ENCODE measurements at places on chromosomes 5 and 9.

GRCh38 chr5:90613459-90613858 is 54.9 kb downstream of the ADGRV1 start:
- no peak for DNase-seq

DNA sequence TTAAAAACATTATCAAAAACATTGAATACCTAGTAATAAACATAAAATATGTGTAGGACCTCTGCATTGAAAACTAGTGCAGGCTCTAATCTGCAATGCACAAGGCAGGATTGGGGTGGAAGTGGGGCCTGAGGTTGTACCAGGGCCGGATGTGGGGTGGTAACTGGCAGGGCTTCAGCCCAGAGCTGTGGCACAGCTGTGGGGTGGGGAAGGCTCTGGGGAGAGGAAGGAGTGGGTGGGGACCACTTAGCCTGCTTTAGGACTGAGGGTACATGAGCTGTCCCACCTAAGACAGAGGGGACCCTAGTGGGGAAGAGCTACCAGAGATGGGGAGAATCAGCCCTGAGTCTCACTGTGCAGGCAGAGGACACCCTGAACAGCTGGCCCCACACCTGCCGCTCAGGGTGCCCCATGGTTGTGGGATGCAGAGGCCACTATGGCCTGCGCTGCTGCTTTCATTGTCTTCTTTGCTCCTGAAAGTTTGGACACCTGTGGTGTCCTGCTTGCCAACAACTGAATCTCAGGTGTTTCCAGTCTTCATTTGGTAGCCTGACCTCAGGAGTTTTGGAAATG is 311.4 kb downstream of the TLE4 start:
- DNase-seq: no peak

- no peak for DNase-seq
These were observed 1226.8 kb upstream of the NUDT12 start for GRCh38 chr5:104789366-104789765.

GRCh38 chr5:142215915-142216681 is 107.5 kb downstream of the NDFIP1 start:
- DNase-seq: no peak

GRCh38 chr5:32443145-32443540 is 1.4 kb downstream of the ZFR start:
- no peak for DNase-seq

DNA sequence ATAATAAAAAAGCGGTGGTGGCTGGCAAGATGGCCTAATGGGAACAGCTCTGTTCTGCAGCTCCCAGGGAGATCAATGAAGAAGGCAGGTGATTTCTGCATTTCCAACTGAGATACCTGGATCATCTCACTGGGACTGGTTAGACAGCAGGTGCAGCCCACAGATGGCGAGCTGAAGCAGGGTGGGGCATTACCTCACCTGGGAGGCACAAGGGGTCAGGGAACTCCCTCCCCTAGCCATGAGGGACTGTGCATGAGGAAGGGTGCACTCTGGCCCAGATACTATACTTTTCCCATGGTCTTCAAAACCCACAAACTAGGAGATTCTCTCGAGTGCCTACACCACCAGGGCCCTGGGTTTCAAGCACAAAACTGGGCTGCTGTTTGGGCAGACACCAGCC is 45.6 kb upstream of the PTGER4 start:
- DNase-seq: no peak

GRCh38 chr5:96817506-96817905 is 9.8 kb upstream of the ERAP1 start:
- no peak for DNase-seq

GRCh38 chr5:158450751-158451171 is 591.8 kb upstream of the CLINT1 start:
- no peak for DNase-seq

GRCh38 chr5:80474929-80475328 is 13.0 kb upstream of the FAM151B start:
- DNase-seq: no peak

- no peak for DNase-seq
These were observed 94.2 kb upstream of the MTAP start for GRCh38 chr9:21708260-21708711.

- DNase-seq: no peak
These were observed 579.7 kb downstream of the CCDC171 start for GRCh38 chr9:16132513-16132912.

GRCh38 chr5:82635561-82636288 is 357.6 kb upstream of the RPS23 start:
- peak; percentile 32 for DNase-seq

DNA sequence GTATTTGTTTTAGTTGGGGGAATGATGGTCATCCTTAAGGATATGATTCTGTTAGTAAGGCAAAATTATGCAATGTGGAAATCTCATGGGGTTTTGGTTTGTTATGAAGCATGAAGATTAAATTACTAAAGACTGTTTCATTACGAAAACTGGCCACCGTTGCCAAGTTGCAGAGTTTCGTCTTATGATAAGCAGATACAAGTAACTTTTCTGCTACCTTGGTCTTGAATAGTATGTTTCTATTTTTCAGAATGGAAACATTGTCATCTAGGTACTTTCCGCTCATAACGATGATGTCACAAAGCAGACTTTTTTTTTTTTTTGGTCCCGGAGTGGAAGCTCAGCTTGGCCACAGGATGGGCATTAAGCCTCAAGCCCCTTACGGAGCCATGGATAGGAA is 4.2 kb downstream of the CCNI2 start:
- no peak for DNase-seq

GRCh38 chr9:135480071-135480939 is 723 bp downstream of the PPP1R26 start:
- no peak for DNase-seq

DNA sequence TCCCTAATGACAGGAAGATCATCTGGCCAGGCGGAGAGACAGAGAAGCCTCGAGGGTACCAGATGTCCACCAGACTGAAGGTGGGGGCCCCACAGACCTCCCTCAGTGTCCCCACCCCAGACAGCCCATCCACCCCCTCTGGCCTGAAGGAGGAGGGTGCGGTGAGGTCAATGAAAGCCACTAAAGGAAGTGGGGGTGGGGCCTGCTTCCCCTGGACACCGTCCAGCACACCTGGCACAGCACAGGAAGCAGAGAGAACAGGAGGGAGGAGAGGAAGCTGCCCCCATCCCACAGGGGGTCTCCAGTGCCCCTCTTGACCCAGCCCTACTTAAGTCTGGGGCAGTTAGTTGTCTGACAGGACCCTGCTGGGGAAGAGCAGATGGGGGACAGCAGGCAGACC is 11.2 kb downstream of the LRRC26 start:
- DNase-seq: no peak

GRCh38 chr5:11064763-11065450 is 303.9 kb upstream of the DAP start:
- DNase-seq: no peak

- DNase-seq: no peak
These were observed 388 bp downstream of the ANKS6 start for GRCh38 chr9:98795970-98796363.

DNA sequence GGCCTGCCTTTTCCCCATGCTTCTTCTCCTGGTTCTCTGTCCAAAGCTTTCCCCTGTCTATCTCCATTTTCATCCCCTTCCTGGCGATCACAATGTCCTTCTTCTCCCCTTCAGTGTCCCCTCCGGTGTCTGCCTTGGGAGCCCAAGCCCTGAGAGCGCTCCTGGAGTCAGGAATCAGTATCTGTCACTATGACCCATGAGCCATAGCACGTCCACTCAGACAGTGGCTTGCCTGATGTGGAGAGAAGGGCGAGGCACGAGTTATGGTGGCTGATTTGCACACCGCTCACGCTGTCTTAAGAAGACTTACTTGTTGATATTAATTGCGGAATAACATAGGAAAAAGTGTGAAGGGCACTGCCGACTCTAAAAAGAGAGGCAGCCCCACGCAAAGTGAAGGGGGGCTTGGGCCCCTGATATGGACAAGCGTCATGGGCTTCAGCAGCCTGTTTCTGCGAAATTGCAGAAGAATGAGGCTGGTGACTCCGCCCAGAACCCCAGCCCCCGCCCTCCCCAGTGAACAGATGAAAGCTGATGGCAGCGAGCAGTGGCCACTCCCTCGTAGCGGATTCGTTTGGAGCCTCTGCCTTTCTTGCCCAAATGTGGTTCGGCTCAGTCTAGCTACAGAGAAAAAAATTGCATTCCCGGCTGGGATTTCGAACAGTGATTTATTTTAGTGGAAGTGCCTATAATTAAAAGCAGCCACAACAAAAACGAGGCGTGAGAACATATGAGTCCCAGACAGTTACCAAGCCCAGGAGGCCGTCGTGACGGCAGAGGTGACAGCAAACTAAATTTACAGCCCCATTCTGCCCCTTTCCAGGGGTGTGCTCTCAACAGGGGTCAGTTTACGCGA is 149.8 kb downstream of the ICE1 start:
- DNase-seq: no peak

DNA sequence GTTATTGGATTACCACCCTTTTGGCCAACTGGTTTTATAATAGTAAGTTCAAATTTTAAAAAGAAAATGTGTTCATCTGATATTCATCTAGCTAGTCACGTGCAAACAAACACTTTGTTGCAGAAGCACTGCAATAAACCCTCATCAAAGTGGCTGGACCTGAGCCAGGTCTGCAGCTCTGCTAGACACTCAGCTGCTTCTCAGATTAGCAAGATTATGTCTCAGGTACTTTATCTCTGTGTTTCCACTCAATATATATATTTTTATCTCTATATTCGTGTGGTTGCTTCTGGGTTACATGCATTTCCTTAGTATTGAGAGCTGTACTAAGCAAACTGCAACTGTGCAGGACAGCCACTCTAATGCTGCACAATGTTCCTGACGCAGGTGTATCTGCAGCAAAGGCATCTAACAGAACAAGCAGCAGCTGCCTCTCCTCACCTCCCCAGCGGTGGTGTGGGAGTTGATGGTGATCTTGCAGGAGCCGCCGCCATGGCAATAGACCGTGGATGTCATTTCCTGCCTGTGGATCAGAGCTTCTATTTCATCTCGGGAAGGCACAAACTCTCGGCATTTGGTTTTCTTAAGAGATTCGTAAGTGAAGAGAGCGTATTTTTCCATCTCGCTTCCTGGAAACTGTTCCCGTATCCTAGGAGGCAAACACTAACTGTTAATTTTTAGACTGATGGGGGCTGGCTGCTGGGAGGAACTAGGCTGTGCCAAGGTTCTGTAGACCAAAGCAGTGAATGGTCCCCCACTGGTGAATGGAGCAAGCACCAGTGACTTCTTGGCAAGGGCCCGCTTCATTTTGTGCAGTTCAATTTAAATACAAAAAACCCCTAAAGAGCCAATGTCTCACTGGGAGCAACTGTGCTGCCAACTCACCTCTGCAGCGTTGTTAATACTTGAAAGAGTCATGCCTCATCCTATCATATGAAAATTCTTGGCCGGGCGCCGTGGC is 56.7 kb upstream of the RETREG1 start:
- DNase-seq: peak; percentile 36

DNA sequence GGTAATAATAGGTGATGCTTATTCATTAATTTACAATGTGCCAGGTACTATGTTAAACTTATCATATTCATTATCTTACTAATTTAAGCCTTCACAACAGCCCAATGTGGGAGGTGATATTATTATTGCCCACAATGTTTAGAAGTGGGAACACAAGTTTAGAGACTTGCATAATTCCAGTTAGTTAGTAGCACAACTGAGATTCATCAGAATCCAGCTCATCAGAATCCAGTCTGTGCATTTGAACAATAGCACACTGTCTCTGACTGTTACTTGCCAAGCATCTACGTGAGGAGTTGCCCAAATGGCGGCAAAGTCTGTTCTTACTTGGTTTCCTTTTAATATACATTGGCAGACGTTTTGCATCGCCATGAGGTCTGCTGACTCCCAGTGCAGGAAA is 110.9 kb upstream of the BASP1 start:
- DNase-seq: no peak

GRCh38 chr5:155082401-155082800 is 68.8 kb downstream of the KIF4B start:
- DNase-seq: no peak

GRCh38 chr5:81633471-81633870 is 117.4 kb downstream of the SSBP2 start:
- DNase-seq: peak; percentile 37

DNA sequence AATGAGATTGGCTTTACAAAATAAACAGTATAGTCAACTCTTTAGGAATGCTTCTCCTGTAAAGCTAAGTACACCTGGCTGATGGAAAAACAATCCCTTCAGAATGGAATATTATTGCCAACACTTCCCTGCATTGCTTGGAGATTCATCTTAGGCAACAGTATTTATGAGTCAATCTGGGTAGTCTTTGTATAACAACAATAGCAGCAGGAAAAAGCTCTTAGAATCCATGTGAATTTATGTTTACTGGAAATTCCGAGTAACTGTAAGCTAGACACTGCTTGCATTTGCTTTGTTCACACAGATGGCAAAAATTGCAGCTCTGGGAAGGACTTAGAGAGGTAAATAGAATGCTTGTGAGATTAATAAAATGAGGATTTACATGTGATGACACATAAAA is 101.7 kb upstream of the NTRK2 start:
- DNase-seq: no peak

DNA sequence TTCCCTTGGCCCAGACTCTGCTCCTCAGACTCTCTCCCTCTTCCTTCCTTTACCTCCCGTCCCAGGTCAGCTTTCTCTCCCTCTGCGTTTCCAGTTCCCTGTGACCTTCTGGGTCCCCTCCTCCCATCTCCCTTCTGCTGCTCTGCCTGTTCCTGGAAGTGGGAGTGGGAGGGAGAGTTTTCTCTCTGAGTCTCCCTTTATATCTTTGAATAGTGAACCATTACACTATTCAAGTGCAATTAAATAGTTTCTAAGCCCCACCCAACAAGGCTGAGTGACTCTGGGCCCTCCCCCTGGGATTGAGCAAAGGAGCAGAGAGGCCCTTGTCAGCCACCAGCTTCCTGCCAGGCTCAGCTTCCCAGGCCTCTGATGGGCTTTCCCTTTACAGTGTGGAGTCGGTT is 34.8 kb downstream of the THBS4 start:
- no peak for DNase-seq

- no peak for DNase-seq
These were observed 996.8 kb downstream of the EFNA5 start for GRCh38 chr5:106673941-106674340.

GRCh38 chr9:124078641-124079040 is 67.1 kb downstream of the LHX2 start:
- DNase-seq: no peak

DNA sequence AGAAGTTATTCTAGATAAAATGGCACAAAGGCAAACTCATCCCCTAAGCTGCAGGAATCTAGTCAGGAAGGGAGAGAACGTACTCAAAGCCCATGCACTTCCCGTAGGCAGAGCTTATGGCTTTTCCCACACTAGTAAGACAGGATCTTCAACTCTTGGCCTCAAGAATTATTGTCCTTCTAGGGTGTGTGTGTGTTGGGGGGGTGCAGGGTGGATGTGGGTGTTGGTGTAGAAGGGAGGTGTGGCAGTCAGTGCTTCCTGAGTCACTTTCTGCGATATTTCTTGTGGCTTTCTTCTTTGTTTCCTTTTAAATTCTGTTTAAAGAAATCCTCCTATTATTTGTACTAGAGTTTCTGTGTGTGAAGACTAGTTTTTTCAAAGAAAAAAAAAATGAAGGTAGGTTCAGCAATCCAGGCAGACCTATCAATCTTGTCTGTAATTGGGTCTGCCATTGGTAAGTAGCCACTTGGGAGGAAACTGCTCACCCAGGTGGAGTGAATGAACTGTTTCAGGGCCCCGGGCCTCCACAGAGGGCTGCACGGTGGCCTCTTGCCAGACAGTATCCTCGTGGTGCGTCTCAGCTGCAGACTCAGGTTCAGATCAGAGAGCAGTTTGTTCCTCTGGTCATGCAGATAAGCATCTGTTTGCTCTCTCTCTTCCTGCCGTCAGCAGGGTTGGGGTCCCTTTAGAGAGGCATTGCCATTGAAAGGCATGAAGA is 131.9 kb downstream of the NPR3 start:
- no peak for DNase-seq

Data from NCI-H2029 treated with DMSO at 0.1 percent for 48 hours (cell line).